Right renal pelvis (tissue), 4 donors: ENCODE measurements at places on chromosomes 12 and 14. TPM values are rescaled to one million over a fixed set of nuclear protein-coding genes. Genes with fewer than 3 reads are reported as not detected.

DNA sequence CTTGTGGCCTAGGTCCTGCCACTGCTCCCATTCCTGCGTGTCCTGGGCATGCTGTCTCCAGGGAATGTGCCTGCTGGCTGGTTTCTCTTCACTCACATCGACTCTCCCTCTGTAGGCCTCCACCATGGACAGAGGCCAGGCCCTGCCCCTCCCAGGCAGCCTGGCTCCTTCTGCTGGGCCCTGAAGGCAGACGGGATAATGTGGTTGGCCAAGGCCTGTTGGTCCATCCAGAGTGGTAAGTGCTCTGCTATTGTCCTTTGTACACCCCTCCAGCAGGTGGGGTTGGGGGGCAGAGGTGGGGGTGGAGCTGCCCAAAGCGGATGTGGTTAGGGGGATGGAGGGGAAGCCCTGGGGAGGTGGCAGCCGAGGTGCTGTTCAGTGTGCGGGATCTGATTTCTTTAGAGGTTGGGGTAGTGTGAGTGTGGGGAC, 9.5 kb upstream of the NR4A1 start:
- no peak for DNase-seq

DNA sequence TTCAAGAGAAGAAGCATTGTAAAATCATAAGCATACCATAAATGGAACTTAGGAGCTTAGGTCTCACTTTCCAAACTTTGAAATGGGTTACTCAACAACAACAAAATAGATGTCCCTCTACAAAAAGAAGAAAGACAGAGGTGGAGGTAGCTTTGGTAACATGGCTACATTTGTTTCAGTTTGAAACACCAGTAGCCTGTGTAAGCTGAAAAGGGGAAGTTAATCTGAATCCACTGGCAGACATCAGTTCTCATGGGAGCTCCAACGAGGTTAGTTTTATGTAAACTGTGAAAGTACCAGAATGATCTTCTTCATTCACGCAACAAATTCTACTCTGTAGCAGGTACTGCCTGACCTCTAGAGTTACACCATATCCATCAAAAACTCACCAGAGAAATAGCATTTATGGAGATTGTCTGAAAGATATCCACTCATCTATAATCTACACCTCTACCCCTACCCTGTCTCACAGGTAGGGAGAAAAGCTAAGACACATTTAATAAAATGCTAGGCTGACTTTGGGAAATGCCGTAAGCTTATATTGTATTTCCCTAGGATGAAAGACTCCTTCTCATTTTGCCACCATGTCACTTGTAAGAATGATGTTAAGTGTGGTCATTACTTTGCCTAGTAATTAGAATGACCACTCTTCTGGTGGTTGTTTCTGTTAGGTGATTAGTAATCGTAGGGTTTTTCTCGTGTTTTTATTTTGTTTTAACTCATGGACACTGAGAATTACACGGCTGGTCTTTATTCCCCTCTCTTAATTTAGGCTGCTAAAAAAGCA, 224.1 kb downstream of the ASCL1 start:
- DNase-seq: no peak

GRCh38 chr14:80152166-80152565, 59.1 kb downstream of the DIO2 start:
- DNase-seq: peak; percentile 12

- DNase-seq: no peak
Observed at GRCh38 chr12:115840159-115840558, 437.3 kb downstream of the MED13L start.

DNA sequence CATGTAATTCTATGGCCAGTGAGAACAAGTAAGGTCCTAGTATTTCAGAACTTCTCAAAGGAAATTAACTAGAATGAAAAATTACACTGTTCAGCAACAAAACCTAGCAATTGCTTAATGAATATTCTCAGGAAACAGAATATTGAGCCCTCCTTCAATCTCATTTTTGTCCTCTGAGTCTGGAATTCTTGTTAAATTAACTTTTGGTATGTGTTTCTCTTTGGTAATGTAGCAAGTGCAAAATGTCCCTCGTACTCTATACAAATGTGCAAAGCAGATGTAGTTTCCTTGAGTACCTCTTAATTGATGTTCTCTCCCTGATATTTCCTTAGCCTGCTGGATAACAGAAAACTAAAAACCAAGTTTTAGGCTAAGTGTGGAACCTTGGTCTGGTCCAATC, 190.8 kb upstream of the CNOT2 start:
- DNase-seq: no peak

DNA sequence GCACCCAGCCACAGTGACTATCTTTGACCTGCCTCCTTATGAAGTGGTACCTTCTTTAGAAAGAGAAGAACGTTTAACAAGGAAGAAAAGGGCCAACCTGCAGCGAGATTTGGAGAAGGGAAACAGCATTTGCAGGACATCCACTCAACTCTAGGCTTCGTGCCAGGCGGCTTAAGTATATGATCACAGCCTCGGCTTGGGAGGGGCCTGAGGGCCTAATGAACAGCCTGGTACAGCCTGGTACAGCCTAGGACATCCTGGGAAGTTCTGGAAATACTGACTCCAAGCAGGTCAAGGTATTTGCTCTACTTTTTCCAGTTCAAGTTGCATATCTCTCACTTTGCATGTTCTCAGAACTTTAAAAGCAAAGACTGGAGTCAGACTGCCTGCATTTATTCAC, 16.1 kb downstream of the HCAR2 start:
- no peak for DNase-seq

- no peak for DNase-seq
Observed at GRCh38 chr12:3565985-3566384, 75.0 kb downstream of the PRMT8 start.

The PARPBP gene
- 15.9 TPM for polyA plus RNA-seq

The INHBE gene
- polyA plus RNA-seq: 0.51 TPM

The BIN2 gene
- 1.7 TPM for polyA plus RNA-seq

The PLBD1 gene
- polyA plus RNA-seq: 47.7 TPM

The SAMD15 gene
- 7.1 TPM for polyA plus RNA-seq
